ENCODE measurements at places on chromosomes 16 and 17. TPM values are rescaled to one million over a fixed set of nuclear protein-coding genes. Genes with fewer than 3 reads are reported as not detected.
A peak's percentile ranks its signal among the peaks of the same experiment; 100 is the strongest.

The TNFRSF17 gene
- polyA plus RNA-seq, result not detected

DNA sequence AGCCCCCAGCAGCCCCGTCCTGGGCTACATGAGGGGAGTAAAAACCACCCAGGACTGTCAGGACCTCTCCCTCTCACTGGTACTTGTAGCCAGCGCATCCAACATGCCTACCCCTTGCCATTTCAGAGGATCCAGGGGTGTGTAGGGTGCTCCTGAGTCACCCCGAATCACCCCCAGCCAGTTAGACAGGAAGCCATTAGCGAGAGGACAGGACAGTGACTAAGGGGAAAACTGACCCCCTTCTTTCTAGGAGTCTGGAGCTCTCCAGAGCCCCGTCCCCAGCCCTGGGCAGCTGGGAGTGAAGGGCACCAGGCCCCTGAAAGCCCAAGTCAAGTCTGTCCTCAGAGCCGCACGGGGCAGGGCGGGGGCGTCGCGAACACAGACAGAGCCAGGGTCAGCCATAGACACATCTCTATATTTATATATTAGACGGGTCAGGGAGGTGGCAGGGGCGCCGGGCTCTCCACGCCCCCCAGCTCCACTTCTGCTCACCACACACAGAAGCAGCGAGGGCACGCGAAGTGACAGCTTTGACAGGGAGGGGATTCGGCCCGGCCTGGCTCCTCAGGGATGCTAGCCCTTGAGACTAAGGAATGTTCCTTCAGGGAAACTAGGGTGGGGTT is 485 bp upstream of the GDPD3 start:
- no peak for DNase-seq

The HBM gene
- not detected for polyA plus RNA-seq

GRCh38 chr17:35377706-35378105 is 4.3 kb upstream of the SLFN11 start:
- DNase-seq, result no peak

GRCh38 chr17:1228781-1229348 is 41.4 kb upstream of the BHLHA9 start:
- no peak for DNase-seq

- no peak for DNase-seq
Observed at GRCh38 chr17:81684442-81684911, 666 bp downstream of the HGS start.

The NXN gene
- 9.9 TPM for polyA plus RNA-seq

The SLC12A3 gene
- polyA plus RNA-seq, result not detected

DNA sequence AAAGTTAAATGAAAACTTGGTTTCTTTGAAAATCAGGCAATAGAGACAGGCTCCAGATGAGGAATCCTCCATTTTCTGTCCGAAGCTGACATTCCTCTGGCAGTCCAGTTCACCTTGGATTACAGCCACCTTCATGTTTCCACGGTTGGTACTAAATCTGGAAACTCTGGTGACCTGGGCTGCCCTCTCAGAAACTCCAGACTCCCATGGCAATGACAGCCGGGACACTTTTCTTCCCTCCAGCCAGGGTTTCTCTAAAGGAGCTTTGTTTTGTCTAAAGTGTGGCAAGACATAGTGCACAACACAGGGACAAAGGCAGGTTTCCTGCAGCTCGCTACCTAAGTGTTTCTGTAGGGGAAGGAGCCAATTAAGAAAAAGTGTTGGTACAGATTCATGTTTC is 36.0 kb downstream of the CLUAP1 start:
- DNase-seq, result peak; percentile 30

The OR1F1 gene
- not detected for polyA plus RNA-seq

The HAS3 gene
- 0.22 TPM for polyA plus RNA-seq

The TEKT5 gene
- not detected for polyA plus RNA-seq

DNA sequence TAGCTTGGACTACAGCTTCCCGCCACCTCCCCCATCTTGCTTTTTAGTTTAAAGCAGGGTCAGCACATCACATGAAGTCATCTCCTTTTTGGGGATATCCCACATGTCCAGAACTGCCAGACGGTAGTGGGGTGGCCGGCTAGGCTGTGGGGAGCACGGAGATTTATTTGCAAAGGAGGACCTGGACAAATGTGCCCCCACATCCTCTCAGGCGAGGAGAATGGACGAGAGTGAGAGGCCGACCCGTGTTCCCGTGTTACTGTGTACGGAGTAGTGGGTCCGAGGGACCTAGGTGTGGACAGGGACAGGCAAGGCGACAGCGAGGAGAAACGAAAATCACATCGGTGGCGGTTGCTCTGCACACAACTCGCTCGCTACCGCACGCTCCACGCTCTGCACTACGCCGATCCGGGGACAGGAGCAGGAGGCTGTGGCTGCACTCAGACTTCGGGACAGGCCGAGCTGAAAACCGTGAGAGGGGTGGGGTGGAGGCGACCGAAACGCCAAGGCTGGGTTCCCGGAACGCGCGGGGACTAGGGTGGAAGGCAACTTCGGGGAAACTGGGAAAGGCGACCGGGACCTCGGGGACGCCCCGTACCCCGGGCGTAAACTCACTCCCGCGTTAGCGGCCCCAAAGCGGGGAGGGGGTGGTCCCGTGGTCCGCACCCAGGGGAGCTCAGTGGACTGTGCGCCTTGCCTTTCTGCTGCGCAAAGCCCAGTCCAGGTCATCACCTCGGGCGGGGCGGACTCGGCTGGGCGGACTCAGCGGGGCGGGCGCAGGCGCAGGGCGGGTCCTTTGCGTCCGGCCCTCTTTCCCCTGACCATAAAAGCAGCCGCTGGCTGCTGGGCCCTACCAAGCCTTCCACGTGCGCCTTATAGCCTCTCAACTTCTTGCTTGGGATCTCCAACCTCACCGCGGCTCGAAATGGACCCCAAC is at the start of gene MT1A:
TSS of gene MT1A (plus strand) at position 853 of the 937 bp plus-strand sequence. CDS start at position 926, 73 bp downstream.
- DNase-seq, result peak; percentile 88

DNA sequence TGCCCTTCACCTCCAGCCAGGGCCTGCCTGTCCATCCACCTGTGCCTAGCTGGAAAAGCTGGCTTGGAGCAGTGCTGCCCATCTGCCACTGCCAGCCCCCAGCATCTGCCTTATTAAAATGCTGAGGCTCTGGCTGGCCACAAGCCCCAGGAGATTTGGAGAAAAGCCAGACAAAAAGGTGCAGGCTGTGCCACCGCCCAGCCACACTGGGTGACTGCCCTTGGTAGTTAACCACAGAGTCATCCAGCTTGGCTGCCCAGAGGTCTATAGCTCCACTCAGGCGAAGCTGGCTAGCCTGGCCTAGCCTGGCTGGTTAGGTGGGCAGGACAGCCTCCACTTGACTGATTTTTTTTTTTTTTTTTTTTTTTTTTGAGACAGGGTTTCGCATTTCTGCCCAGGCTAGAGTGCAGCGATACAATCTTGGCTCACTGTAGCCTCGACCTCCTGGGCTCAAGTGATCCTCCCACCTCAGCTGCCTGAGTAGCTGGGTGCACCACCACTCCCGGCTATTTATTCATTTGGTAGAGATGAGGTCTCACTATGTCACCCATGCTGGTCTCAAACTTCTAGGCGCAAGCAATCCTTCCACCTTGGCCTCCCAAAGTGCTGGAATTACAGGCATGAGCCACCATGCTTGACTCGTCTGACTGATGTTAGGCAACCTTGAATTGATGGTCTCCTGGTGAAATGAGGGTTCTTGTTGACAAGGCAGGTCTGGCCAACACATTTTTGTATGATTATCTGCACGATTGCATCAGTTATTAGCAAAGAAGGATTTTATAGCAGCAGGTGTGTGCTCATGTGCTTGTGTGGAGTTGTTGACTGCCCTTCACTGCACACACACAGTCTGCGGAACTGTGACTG is 103.8 kb downstream of the RAB11FIP4 start:
- no peak for DNase-seq

DNA sequence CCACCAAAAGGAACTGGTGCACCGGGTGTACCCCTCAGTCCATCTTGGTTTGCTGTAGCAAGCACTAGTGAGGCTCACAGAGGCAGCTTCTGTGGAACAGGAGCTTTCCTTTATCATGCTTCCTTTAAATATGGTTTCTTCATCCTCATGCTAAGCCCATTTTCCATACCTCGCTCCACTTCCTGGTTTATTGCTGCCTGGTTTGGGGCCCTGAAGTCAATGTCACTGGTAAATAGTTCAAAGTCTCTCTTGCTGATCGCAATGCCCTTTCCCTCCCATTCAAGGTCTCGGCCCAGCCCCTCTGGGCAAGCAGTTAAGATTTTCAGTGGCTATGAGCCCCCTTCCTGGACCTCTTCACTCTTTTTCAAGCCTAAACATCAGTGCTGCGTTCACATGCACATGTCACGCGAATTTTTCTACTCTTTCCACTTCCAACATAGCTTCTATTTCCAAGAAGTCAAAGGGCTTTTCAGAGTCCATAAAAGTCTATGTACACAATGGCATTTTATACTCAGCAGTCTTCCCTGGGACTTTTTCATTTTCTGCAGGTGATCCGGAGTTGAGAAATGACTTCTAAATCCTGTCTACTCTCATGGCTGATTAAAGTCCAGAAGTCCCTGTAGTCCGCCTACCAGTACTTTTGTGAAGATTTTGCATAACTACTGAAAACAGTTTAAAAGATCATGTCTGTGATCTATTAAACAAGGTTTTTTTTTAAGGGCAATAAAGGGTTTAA is 323.8 kb upstream of the ZFHX3 start:
- DNase-seq, result no peak

DNA sequence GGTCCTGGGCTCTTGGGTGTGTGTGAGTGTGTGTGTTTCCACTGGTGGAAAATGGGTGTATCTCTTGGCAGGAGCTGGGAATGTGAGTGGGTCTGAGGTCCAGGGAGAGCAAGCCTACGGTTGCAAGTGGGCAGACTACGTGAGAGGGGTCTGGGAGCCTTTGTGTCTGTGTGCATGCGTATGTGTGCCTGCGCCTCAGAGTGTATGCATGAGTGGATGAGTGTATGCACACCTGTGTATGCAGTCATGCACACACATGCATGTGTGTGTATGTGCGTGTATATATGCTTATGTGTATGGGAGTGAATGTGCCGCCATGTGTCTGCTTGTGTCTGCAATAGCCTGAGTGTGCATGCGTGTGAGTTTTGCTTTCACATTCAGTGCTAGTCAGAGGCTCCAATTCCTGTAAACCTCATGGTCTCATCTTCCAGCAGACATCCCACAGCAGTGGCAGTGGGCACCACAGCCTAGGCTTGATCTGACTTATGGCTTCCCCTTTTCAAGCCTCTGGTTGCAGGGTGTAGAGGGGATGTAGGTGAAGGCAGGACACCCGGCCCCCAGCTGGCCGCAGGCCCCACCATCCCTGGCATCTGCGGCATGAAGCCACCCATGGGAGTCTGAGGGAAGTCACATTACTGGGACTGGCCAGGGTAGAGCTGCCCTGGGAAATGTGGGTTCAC is 19.7 kb upstream of the RMI2 start:
- DNase-seq, result no peak

The CRYBA1 gene
- not detected for polyA plus RNA-seq

DNA sequence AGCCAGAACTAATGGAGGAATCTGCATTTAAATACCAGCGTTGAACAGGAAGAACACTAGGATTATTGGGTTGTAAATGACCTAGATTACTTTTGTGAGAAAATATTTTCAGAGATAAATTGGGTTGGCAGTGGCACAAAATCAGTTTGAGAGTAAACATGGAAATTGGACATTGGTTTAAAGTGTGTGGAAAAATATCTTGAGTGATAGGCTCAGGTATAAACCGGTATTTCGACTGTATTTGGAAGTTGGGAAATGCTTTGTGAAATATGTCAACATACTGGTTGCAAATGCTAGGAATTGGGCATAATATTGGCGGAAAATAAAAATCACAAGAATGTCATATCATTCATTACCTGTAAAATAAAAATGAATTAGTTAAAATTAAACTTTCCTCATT is 15.1 kb downstream of the PRKAR1A start:
- no peak for DNase-seq

DNA sequence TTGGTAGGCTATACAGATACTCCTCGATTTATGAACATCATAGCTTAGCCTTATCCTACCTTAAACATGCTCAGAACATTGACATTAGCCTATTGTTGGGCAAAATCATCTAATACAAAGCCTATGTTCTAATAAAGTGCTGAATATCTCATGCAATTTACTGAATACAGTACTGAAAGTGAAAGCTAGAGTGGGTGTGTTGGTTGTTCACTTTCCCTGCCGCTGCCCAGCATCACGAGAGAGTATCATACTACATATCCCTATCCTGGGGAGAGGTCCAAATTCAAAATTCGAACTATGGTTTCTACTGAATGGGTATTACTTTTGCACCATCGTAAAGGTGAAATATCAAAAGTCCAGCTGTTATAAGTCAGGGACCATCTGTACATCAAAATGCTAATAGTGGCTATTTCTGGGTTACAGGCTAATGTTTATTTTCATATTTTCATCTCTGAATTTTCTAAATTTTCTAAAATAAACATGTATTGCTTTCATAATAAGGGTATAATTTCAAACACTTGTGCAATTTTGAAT is 54.5 kb downstream of the NACA2 start:
- no peak for DNase-seq

The UBE2G1 gene
- polyA plus RNA-seq, result 41.1 TPM

DNA sequence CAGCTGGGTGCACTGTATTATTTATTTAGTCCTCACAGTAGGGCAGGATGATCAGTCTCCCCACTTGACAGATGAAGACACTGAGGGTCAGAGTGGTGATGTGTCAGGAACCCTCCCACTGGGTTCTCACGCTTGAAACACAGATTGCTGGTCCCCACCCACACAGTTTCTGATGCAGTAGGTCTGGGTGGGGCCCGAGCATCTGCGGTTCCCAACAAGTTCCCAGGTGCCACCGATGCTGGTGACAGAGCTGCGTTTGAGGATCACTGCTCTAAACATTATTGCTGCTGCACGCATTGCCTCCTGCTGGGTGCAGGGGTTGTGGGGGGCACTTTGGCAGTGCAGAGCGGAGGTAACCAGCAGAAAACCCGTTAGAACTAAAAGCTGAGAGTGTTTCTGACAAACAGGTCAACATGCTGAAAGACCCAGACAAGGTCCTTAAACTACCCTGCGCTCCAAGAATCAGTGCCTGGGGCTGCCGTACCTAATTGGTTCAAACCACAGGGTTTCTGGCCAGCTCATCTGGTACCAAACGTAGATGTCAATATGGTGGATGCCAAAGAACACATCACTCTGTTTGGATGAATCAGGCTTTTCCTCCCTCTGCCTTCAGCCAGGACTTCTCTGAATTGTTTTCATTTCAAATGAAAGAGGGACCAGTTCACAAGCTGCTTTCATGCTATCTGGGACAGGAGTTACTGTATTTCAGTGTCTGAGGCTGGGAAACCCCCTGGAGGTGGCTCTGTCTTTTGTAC is 76.0 kb downstream of the ABCC1 start:
- peak; percentile 19 for DNase-seq

GRCh38 chr16:56547949-56548567 is 16.8 kb upstream of the MT4 start:
- DNase-seq, result no peak

DNA sequence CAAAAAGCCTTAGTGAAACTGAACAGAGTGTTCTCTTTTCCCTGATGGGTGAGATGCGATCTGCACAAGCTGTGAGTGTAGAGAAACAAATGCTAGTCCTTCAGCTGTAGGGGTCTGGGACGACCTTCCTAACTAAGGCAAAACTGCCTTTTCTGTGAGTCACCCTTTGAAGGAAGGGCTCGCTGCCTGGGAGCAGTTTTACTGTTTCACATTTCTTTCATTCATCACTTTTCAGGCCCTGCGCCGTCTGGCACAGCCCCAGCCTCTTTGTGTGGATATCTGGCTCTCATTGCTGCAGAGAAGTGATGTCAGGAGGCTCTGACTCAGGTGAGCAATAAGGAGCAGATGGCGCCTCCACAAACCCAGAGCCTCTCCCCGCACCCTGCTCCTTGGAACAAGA is 57.4 kb downstream of the HS3ST3A1 start:
- DNase-seq, result no peak

The PLA2G15 gene
- polyA plus RNA-seq, result 33.1 TPM

GRCh38 chr16:82655072-82655714 is 28.4 kb downstream of the CDH13 start:
- DNase-seq, result no peak

The CHST4 gene
- not detected for polyA plus RNA-seq

- DNase-seq, result no peak
Observed at GRCh38 chr16:73383195-73383987, 335.5 kb upstream of the ZFHX3 start.
